ENCODE measurements at places on chromosomes 16 and 17.
A peak's percentile ranks its signal among the peaks of the same experiment; 100 is the strongest.

GRCh38 chr16:46762583-46762982, 14.4 kb upstream of the MYLK3 start:
- DNase-seq = no peak

DNA sequence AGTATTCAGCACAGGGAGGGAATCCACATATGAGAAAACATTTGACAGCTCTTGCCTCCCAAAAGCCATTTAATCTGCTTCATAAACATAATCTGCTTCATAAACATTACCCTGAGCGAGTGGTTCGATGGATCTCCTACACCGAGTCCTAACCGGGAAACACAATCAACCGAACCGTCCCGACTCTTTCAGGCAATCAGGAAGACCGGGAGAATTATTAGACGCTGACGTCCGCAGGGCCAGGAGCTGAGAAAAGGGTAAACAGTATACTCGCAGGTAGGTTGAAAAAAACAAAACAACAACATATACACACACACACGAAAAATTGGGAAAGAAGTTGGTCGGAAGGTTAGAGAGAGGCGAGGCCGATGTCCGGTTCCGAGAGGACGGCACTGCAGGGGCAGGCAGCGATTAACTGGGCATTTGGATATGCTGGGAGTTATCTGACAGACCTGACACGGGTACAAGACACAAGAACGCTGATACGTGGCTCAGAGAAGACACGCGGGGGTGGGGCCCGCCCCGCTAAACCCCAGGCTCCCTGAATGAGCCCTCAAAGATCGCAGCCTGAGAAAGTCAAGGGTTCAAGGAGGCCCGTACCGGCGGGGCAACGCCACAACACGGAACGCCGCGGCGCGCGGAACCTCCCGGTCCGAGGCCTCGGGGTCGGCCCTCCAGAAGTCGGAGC, 585 bp downstream of the AP1G1 start:
- peak; percentile 77 for DNase-seq

- peak; percentile 63 for DNase-seq
Observed at GRCh38 chr16:27355610-27356009, 41.8 kb downstream of the IL4R start.

GRCh38 chr17:39899215-39899614, 19.2 kb downstream of the GSDMB start:
- no peak for DNase-seq

GRCh38 chr17:75001915-75002843, 10.3 kb upstream of the MRPL58 start:
- DNase-seq = no peak

DNA sequence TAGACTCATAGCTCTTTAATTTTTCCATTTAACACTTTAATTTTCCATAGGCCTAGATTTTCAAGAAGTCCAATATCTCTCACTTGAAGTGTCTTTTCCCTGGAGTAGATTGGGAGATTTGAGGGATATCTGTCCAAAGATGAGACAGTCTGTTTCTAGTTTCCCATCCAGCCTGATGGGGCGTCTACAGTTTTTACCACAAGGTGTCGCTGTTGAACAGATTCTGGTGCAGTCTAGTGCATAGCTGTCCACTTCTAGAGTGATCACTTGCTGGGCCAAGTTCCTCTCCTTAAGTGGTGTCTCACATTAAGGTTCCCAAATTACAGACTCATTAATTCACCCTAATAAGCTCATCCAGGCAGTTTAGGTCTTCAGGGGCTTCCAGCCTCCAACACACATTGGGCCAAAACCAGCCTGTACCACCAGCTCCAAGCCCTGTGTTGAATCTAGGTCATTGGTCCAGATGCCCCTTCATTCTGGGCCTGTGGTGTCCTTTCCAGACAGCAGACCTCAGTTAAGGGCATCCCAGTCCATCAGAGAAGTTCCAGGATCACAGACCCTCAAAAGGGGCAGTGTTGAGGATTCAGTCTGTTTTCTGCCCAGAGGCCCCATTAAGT, 9.4 kb downstream of the SNX20 start:
- peak; percentile 49 for DNase-seq

- DNase-seq = no peak
Observed at GRCh38 chr16:3755249-3755648, 37.9 kb upstream of the TRAP1 start.

DNA sequence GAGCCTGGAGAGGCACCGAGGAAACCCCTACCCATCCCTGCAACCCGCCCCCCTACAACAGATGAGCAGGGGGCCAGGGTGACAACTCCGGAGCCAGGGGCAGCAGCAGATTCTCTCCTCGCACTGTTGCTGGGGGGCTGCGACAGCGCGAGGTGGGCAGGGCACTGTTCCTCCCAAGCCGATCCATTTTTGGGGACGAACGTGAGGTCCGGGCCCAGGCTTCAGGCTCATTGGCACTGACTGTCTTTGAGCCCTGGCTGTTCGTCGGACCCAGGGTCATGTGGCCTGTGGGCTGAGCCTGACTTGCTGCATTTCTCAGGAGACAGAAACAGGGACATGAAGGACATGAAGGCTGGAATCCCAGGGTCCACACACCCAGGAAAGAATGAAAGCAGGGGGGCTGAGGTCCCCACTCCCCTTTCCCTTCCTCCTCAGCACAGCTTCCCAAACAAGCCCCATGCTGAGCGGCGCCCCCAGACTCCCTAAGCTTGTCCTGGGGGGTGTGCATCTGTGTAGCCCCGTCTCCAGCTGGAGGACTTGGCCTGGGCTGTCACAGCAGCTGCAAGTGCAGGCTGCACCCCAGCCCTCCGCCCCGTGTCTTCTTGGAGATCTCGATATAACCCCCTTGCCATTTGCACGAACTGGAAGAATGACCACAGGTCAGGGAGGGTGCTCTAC, 18.7 kb downstream of the CEP295NL start:
- DNase-seq = no peak

- no peak for DNase-seq
Observed at GRCh38 chr16:17306745-17307144, 164.0 kb downstream of the XYLT1 start.
